ENCODE measurements at places on chromosomes 3 and 15.

DNA sequence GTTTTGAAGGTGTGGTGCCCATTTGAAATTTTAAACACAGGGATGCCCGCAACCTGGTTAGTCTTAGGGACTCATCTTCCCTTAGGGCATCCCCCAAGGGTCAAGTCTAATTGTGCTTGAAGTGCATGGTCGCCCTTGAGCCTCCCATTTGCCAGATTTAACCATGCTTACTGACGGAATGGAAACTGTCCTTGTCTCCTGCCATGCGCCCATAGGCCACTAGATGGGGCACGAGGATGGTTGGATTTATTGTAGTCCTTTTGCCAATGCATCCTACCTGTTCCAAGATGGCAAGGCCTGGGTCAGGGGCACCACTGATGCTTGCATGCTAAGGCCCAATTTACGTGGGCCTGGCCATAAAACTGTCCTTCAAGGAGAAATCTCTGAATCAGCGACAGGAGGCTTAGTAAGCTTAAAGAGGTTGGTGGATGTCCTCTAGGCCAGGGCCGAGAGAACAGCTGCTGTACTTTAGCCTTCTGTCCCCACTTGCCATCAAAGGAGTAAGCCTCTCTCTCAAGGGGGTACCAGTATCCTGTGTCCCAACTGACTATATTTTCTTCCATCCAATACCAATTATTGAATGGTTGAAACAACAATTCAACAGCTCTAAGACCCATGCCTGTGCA, 355.4 kb downstream of the OTOL1 start:
- peak; percentile 73 for DNase-seq

DNA sequence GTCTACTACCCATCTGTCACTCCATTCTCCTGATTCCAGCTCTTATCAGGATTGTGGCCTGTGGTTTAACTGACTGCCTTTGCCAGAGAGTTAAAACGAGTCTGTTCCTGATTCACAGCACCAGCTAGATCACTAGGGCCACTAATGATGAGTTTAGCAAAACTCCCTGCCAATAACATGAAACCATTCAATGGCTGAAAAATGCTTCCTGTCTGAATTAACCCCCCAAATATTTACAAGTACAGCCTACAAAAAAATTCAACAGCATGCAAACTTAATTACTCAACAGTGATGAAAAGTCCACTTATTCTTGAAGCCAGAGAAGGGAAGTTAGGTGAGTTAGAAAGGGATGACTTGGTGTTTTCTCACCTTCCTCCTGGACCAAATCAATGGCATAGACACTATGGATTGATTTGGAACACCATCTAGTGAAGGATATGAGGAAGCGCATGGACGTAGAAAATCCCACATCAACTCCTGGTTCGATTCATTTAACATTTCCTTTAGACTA, 141.4 kb downstream of the TGFBR2 start:
- peak; percentile 33 for DNase-seq

DNA sequence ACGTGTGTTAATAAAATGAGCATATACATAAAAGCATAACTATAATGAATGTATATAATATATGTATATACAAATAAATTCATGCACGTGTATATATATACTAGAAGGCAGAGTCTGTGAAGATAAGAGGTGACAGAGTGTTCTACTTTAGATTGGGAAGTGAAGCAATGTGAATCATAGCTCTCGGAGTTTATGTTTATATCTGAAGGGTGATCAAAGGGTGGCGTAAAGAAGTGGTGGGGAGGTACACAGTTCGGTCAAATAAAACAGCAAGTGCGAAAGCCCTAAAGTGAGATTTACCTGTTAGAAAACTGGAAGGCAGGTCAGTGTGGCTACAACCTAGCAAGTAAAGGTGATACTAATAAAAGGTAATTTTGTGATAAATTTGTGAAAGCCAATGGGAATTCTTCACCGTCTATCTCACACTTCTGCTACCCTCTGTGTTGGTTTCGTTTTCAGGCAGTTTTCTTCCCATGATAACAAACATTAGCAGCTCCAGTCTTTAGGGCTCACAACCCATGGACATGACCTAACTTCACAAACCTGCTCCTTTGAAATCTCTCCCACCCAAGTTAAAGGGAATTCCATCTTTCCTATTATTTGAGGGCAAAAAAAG, 46.7 kb upstream of the BCHE start:
- no peak for DNase-seq

DNA sequence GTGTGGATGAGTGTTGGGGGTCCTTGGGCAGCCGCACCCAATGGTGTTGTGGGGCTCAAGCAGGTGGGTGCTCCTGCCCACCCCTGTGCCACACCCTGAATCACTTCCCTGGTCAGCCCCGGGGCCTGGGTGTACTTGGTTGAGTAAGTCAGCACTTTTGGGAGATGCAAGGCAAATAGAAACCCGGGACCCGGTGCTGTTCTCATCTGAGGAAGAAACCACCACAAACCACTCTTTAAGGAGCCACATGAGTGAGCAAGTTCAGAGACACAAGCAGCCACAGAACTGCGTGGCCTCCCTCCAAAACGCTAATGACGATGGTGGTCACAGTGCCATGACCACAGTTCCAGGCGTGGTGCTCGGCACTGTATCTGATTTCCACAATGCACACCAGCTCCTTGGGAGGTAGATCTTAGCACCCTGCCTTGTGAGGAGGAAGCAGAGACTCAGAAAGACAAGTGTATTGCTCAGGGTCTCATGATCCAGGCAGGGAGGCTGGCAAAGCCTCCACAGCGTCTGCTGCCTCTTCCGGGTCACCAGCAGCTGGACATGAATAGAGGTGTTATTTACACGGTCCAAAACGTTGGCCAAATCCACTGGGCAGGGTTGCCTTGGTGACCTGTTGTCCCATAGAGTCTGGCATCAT, 118.2 kb upstream of the ALDH1A3 start:
- DNase-seq, result no peak

DNA sequence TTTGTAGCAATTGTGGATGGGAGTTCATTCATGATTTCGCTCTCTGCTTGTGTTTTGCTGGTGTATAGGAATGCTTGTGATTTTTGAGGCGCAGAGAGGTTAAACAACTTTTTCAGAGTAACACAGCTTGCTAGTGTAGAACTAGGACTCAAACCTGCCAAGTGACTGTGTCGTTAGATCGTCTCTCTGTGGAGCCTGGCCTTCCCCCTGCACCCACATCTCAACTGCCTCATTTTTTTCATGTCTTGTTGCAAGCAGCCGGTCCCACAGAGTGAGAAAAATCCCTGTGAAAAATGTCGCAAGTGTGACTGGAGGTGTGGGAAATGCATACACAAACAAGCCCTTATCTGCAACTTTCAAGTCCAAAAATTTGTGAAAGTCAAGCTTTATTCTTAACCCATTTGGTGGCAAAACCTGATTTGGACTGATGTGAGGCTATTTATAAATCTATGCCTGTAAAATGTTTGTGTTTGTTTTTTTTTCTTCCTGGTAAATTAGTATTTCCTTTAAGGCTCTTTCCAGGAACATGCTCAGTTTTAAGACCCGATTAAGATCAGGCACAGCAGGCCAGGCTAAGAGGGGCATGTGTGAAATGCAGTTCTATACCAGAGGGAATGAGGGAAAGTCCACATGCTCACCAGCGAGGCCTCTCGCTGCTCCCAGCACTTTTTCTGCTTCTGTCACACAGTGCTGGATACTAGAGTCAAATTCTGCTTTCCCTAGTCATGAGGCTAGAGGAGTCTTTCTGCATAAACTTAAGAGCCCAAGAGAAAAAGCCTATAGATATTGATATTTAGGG, 25.8 kb downstream of the ST6GAL1 start:
- no peak for DNase-seq

DNA sequence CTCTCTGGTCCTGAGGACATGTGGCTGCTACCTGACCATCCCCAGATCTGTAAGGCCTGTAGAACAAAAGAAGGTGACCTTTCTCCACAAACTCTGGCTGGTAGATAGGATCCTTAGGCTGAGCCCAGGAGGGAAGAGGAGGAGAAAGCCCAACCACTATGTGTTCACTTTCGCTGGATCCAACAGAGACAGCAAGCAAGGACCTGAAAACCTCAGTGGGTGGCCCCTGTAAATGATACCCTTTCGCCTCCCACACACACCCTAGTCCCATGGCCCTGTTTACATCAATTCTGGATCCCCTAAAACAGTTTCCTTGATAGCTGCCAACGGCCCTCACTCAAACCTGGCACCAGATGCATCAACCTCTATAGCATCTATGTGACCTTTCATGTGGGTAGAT, 22.4 kb downstream of the CCDC12 start:
- DNase-seq, result no peak

DNA sequence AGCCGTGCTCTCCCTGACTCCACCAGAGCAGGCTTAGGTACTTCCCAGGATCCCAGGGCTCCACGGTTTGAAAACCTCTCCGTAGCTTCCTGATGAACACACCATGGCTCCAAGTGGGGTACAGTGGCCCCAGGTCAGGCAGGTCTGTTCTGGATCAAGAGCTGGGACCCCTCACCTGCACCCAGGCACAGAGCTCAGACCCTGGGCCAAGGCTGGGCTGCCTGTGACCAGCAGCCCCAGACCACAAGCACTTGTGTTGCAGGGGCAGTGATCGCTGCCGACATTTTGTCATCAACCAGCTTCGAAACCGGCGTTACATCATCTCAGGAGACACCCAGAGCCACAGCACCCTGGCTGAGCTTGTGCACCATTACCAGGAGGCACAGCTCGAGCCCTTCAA, 5.3 kb downstream of the SH2D7 start:
- no peak for DNase-seq

DNA sequence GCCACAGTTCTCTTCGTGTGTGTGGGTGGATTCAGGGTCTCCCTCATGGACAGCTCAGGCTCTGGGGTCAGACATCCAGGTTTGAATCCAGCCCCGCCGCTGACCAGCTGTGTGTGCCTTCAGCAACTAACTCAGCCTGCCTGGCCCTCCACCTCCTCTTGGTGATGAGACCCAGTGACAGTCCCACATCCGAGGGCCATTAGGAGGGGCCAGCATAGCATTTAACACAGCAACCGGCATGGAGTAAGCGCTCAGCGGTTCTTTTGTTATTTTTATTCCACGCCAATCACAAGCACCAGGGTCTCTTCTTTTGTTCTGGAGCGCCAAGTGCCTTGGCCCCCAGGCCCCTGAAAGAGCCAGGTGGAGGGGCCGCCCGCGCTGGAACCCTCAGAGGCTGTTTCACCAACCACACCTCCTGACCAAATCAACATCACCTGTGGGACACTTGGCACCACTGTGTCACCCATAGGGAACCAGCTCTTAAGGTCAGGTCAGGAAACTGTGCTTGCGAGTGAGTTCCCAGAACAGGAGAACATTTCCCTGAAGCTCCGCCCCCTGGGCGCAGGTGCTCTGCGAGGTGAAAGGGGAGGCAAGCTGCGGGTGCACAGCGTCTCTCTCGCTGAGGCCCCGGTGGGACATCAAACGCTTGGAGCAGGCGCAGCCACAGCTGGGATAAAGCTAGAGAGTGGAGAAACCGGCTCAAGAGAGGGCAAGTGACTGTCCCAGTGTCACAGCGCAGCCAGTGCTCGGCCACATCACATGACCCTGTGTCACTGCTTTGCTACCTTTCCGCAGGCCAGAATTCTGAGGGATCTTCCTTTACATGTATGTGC, 311.3 kb downstream of the UACA start:
- no peak for DNase-seq

DNA sequence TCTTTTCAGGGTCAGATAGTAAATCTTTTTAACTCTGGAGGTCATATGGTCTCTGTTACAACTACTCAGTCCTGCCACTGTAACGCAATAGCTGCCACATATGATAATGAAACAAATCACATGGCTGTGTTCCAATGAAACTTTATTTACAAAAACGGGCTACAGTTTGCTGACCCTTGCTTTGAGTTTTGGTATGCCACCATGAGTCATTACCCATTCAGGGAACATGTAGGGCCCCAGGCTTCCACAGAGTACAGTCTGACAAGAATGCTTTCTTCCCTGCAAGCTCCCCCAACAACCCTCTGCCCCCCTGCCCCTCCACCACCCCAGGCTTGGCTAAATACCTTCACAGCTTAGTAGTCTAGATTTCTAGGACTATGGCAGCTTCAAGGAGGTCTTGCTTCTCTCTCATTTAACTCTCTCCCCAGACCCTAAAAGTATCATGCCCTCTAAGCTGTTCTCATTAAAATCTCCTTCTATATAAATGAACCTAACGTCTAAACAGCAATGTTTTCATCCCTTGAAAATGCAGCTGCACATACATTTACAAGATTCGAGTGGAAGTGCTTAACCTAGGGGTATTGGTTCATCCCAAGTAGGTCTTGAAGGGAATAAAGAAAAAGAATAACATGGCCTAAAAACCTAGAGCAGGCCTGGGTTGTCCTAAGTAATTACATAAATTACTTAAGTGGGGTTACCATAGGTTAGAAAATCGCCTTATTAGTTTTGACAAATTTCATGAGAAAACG, 117.8 kb upstream of the PRICKLE2 start:
- DNase-seq, result no peak

- DNase-seq, result no peak
These were observed 89.0 kb downstream of the DHX36 start for GRCh38 chr3:154235330-154235729.

Measured in KBM-7 (cell line).